ENCODE measurements at places on chromosomes 2 and 18.
A peak's percentile ranks its signal among the peaks of the same experiment; 100 is the strongest.

DNA sequence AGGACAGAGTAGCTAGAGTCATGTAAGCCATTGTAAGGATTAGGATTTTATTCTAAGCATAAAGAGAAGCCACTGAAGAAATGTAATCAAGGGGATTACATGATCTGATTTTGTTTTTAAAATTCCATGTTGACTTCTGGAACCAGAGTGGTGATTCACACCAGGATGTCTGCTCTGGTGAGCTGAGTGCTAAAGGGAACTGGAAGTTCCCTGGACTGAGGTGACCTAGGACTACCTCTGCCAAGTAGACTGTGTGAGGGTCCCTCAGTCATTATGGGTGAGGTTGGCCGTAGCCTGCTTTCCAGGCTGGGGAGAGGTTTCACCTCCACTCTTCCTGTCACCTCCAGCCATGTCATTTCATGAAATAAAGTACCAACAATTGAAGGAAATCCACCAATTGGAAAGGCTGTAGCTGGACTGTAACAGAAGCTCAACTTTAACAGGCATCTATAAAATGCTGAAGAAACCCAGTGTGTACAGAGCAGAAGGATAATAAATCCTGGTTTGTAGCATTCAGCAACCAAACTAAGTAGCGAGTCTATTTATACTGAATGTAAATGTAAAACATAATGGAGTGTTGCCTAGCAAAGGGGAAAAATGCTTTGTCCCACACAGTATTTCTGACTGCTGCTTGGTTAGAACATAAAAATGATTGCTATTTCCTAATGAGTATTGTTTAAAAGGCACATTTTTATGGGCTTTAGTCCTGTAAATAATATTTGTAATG is 507.4 kb upstream of the PKDCC start:
- no peak for ATAC-seq

DNA sequence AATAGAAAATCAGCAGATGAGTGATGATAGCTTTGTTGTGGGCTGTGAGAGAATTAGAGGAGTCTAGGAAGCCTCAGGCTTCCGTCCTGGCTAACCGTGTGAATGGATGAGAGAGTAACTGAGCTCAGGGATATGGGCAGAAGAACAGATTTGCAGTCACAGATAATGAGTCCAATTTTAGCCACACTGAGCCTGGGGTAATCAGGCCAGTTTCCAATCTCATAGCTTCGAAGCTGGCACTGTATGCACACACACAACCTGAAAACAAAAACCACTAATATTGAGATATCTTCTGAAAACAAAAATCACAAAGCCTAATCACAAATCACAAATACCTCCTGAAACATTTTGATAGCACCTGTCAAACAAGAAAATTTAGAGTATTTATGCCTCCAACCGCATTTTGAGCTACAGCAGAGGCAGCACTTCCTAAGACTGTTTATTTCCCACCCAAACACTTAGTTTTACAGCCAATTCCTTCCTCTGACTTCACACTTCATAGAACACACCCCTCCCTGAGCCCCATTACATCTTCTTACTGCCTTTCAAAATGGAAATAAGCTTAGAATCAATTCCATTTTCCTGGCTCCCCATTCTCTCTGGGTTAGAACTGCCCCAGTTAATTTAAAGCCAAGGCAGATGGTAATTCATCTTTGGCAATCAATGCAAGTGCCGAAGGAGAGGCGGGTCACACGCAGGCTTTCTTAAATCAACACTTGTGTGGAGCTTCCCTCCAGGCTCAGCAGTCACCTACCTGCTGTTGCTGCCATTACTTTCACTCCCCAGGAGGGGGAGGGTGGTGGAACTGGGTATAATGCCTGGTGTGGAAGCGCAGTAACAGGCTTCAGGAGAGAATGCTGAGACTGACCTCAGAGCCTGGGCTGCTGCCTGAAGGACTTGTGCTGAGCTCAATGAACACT is 18.9 kb downstream of the TTR start:
- ATAC-seq, result peak; percentile 63

DNA sequence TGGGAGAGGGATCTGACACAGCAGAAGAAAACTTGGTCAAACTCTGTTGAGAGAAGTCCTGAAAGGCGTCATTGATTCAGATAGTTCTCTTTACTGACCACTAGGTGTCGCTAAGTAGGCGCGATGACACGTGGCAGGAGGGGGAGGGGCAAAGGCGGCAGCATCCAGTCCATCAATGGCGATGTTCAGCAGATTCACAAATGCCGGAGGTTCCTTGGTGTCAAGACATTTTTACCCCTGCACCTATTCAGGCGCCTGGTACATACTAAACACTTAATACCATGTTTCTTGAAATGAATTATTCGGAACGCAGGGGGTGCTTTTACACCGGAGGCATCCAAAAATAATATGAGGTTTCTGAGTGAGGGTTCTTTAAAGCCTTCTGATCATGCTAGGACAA is 3.0 kb upstream of the PLEK start:
- peak; percentile 80 for ATAC-seq

GRCh38 chr2:10533811-10534321 is 85.7 kb upstream of the ODC1 start:
- no peak for ATAC-seq

DNA sequence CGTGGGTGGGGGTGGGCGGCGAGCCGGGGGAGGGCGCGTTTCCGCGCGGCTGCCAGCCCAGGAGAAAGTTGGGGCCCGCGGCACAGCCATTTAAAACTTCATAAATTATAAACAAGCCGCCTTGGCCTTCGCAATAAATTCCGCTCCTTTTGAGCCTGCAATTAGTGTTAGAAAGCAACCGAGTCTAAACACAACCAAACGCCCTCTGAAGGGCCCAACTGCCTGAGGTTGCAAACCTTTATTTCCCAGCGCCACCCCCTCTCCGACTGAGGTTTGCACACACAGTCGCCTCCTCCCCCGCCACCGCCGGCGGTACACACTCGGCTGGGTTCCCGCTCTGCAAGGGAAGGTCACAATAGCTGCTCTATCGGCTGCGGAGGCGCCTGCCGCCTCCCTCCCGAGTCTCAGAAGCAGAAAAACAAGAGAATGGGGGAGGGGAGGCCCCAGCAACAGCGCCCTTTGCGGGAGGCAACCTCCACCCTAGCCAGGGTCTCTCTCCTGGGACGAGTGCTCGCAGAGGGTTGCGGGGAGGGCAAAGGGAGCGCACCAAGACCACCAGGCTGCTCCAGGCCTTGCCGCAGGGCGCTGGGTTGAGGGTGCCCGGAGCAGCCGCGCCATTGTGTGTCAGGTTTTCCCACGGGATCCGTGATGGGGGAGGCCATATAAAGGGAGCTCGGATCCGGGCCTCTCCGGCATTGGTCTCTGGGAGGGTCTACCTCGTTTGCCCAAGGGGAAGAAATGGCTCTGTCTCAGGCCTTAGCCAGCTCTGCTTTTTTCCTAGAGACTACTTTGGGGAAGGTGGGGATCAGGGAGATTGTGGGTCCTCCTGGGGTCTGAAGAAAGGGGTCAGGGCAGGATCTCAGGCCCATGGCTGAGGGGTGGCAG is 13.4 kb upstream of the HOXD1 start:
- no peak for ATAC-seq

- ATAC-seq, result no peak
These were observed 42.4 kb downstream of the MRPL35 start for GRCh38 chr2:86241611-86242010.

GRCh38 chr2:126878601-126879000 is 20.1 kb upstream of the TEX51 start:
- ATAC-seq, result no peak

DNA sequence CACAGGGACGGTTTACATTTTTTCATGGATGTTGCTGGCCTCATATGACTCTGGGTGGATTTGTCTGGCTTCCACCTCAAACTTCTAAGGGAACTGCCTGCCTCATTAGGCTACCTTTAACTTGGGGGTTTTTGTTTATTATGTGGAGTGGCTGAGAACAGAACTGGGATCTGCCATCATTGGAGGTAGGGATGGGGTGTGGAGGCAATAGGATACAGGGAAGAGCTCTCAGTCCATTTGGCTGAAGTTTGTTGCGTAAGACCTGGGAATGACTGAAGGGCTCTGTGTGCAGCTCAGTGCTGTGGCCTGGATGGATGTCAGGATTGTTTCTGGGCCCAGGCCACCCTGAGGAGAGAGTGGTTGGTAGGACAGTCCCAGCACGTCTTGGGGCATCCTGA is 31.2 kb downstream of the ASB1 start:
- ATAC-seq, result no peak

- ATAC-seq, result no peak
These were observed 40.3 kb downstream of the METTL8 start for GRCh38 chr2:171393487-171393886.

GRCh38 chr2:239579524-239580198 is 178.8 kb upstream of the HDAC4 start:
- no peak for ATAC-seq

GRCh38 chr2:168814939-168815907 is 12.8 kb downstream of the NOSTRIN start:
- no peak for ATAC-seq

DNA sequence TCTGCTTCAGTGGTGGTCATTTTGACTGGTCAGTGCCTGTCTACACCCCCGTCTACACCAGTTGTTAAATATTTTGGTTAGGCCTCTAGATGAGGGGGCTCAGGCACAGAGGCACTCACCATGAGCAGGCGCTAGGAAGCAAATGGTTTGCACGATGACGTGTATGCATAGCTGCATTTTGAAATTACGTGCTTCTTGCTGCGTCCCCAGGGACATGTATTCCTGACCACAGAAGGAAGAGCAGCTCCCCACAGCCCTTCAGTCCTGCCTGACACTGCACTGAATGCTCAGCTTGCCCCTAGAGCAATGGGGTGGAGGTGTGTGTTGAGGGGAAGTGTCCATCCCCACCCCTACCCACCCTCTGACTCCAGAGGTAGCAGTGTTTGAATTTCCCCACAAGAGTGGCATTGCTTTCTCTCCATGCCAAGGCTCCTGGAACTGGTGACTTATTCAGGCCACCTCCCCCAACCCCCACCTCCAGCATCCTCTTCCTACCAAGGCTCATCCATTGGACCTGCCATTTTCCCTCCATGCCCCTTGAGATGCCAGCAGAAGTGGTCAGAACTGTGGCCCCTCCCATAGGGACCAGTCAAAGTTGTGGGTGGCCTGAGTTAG is 11.4 kb upstream of the ZAP70 start:
- ATAC-seq, result no peak

DNA sequence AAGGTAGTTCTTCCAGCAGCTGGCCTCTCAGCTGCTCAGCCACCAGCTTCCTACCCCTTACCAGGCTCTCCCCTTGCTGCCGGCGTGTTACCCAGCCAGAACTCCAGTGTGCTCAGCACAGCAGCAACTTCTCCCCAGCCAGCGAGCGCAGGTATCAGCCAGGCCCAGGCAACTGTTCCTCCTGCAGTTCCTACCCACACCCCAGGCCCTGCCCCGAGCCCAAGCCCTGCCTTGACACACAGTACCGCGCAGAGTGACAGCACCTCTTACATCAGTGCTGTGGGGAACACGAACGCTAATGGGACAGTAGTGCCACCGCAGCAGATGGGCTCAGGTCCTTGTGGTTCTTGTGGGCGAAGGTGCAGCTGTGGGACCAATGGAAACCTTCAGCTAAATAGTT is 52.0 kb downstream of the ZCCHC2 start:
- no peak for ATAC-seq

- ATAC-seq, result no peak
These were observed 11.4 kb downstream of the SERPINB5 start for GRCh38 chr18:63488160-63488559.

GRCh38 chr2:164252568-164253287 is 368.6 kb downstream of the GRB14 start:
- ATAC-seq, result no peak

- ATAC-seq, result no peak
These were observed 13.8 kb upstream of the SPATA3 start for GRCh38 chr2:230982126-230982525.

DNA sequence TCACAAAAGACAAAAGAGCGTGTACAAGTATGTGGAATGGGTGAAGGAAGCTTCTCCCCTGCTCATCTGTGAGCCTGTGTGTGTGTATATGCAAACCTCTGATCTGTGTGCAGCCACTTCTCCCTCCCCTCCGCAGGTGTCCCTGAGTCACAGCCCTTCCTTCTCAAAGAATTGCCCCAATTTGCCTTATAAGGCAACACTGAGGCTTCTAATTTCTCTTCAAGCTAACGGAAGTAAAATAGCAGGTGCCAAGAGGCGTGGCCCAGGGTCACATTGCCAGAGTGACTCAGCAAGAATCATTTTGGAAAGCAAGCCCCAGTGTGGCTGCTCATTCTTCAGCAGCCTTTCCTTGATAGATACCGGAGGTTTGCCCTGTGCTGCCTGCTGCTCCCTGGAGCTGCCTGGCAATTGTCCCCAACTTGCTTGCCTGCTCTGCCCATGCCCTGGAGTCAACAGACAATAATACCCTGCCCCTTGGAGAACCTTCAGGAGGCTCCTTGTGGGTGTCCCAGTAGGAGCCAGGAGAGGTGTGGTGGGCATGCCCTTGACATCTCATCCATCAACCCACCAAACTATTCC is 37.3 kb upstream of the BMP10 start:
- ATAC-seq, result peak; percentile 42

GRCh38 chr2:235810846-235811245 is 317.0 kb downstream of the AGAP1 start:
- ATAC-seq, result no peak

GRCh38 chr2:195473862-195474261 is 183.2 kb upstream of the SLC39A10 start:
- no peak for ATAC-seq

GRCh38 chr2:96856776-96857666 is 795 bp downstream of the ANKRD39 start:
- ATAC-seq, result peak; percentile 7

GRCh38 chr18:22723221-22723620 is 209.9 kb upstream of the RBBP8 start:
- ATAC-seq, result no peak

DNA sequence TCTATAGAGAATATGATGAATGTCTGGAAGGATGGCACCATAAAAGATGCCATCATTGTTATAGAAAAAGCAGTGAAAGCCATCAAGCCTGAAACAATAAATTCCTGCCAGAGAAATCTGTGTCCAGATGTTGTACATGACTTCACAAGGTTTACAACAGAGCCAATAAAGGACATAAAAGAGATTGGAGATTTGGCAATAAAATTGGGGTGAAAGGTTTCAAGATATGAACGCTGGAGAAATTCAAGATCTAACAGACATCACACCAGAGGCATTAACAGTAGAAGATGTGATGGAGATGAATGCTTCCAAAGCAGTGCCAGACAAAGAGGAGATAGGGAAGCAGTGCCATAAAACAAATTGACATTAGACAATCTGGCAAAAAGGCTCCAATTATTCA is 518.8 kb upstream of the ACVR2A start:
- ATAC-seq, result no peak

DNA sequence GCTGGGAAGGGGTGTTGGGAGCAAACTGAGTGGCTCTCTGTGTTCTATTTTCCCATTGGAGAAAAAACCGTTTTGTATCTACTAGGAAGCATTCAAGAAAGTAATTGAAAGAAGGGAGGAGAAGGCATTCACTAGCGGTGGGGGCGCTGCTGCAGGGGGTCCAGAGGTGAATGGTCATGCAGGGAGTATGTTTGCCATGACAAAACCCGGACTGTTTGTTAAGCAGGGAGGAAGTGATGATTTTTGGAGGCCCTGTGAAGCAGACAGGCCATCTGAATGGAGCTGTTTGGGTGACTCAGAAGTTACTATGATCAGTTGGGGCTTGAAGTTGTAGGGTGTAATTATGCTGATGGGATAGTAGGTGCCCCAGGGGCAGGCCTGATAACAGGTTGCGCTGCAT is 7.0 kb downstream of the TAF4B start:
- ATAC-seq, result no peak

GRCh38 chr2:187478719-187479118 is 30.7 kb upstream of the CALCRL start:
- no peak for ATAC-seq

- ATAC-seq, result no peak
These were observed 186.5 kb upstream of the HDAC4 start for GRCh38 chr2:239587311-239587731.

- ATAC-seq, result no peak
These were observed 1.4 kb downstream of the WDCP start for GRCh38 chr2:24045511-24046508.
